ENCODE measurements at places on chromosomes 11 and 22.

GRCh38 chr11:35036639-35037038, 102.3 kb upstream of the CD44 start:
- no peak for DNase-seq

DNA sequence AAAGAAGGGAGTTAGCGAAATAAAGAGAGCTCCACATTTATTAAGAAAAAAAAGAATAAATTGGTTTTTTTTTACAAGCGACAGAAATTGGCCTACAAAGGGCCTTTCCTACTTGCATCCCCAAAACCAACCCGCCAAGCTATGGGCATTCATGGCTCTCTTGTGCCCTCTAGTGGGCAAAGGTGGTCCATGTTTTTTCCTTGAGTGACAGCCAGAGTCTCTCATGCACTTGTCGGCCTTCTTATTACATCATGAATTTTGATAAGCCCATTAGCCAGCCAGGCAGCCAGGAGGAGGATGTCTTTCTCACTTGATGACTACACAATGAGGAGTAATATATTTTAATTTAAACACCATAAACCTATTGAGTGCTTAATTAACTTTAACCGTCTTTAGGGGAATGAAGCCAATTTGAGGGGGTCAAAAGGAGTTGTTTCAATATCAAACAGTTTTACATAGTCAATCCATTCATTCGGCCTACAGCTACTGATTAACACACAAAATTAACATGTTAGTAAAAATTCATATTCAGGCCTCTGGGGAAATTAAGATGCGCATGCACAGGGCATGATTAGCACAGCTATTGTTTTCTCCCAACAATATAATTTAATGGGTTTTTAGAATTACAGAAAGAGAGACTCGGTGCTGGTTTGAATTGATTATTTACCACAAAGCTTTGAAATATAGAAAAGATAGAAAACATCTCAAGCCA, 85.5 kb downstream of the RCN1 start:
- peak; percentile 89 for DNase-seq

- DNase-seq = peak; percentile 39
Observed at GRCh38 chr11:116276051-116277044, 496.4 kb downstream of the BUD13 start.

DNA sequence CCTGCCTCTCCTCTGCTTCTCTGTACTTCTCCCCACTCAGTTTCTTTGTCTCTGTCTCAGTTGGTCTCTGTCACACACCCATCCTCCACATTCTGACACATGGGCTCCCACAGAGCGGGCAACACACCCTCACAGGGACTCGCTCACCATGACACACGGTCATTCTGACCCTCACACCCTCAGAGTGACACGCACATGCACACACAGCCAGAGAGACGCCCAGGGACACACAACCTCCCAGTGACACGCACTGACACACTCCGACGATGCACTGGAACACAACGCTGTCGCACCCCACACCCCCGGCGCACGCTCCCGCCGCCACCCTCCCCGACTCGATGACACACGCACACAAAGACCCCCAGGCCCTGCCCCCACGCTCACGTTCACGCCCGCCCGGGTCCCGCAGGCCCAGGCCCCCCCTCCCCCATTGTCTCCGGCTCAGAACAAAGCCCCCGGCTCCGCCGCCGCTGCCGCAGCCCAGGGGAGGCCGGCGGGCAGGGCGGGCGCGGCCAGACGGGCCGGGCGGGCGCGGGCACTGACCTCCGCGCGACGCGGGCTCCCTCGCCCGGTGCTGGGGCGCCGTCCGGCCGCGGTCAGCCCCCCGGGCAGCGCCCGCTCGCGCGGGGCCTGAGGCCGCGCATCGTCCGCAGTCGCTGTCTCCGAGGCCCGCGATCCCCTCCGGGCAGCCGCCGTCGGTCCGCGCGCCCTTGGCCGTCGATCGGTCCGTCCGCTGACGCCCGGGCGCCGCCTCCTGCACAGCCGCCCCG, 404 bp downstream of the DCHS1 start:
- no peak for DNase-seq

DNA sequence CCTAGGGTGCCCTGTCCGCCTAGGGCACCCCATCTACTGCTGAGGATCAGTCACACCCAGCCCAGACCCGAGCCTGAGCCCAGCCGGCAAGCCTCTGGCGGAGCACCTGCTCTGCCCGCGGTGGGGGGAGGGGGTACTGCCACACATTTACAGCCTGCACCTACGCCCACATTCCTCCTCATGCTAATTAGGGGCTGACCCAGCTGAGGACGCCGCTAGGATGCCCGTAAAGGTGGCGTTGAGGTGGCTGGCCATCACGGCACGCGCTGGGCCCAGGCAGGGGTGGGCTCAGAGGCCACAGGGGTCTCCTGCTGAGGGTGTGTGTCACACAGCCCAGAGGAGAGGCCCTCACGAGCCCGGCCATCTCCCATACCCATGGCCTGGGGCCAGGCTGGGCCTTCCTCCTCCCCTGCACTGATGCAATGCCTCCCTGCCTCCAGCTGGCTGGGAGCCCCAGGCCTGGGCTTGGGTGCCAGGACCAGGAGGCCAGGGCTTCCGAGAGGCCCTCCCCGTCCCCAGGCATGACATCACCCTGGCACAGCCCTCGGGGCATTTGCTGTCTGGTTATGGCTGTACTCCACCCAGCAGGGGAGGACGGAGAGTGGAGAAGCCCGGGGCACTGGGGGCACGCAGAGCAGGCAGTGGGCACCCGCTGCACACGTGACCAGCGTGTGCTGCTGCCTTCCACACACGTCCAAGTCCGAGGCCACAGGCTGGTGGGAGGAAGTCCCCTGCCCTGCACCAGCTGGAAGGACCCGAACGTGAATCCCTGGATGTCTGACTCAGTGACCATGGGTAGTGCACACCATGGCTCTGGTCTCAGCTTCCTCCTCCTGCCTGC, 12.7 kb downstream of the DUSP8 start:
- no peak for DNase-seq

DNA sequence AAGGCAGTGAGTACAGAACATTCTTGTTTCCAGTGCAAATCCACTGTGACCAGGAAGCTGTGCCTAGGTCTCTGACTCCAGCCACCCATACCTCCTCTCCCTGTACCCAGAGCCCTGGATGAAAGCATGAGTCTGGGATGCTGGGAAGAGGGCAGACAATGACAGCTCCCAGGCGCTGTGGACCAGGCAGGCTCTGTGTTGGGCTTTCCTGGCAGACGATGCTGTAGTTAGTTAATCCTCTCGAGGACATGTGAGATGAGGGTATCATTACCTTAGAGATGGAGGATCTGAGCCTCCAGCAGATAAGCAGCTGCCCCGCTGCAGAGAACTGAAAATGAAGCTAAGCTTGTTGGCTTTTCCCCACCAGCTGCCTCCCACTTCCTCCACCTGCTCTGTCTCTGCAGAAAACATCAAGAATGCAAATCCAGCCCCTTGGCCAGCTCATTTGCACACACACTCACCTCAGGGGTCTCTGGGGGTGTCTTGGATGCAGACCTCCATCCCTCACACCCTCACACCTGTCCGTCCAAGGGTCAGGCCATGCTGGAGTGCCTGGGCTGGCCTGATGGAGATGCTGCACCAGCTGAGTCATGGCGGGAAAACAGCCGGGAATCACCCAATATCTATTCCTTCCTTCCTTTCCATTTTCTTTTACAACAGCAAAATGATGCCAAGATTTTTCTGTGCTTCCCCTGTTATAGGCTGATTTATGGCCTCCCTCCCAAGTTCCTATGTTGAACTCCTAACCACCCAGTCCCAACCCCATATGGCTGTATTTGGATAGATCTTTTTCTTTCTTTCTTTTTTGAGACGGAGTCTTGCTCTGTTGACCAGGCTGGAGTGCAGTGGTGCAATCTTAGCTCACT, 94.9 kb upstream of the SEPTIN5 start:
- no peak for DNase-seq

DNA sequence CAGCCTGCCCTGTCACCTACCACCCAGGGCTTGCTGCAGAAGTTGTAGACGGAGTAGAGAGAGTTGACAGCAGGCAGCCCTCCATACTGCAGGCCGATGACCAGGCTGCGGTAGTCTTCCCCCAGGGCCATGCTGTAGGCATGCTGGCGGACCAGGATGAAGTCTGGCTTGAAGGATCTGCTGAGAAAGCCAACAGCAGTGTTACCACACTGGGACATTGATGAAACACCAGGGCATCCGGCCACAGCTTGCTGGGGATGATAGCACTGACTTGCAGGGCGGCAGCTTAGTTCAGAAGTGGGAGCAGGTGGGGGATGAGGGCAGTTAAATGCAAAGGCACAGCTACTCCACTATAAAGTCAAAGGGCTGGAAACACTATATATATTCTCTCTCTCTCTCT, 67.4 kb downstream of the TIMP3 start:
- no peak for DNase-seq

DNA sequence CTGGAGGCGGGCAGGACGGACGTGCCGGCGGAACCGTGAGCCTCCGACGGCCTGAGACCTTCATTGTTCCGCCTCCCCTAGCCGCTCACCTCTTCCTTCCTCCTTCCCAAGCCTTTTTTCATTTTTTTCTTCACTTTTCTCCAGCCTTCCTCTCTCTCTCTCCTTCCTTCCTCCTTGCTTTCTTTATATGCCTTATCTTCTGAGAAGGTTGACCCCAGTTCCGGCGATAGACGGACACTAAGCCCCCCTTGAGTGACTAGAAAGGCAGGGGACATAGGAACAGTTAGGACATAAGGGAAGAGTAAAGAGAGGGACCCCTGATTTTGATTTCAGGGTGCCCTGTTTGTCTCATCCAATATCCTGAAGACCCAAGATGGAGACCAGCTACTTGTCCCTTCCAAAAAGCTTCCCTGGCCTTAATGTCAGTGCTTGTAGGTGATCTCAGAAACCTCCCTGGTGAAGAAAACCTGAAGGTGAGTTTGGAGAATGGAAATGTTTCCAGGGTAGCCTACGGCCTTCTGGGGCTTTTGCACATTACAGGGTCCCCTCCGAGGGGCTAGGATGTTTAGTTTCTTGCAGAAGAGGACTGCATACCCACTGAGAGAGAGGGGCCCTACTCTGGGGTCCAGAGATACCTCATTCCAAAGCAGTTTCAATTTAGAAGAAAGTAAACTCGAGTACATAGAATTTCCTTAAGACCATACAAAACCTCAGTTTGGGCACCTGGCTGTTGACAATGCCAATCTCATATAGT, 3.5 kb downstream of the ADM start:
- peak; percentile 57 for DNase-seq

DNA sequence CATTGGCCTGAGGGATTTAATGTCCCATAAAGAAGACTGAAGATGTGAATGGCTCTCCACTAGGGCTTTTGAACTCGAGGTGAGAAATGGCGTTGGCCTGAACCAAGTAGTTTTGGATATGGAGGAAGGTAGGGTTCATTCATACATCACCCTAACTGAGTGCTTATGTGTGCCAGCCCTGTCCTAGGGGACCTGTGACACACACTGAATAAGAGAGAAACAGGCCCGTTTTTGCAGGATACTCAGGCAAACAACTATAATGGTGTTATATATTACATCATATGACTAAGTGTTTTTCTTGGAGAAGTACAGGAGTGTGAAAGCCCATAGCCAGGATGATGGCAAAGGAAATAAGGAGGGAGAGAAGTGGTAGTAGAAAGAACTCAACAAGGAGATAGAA, 368.1 kb downstream of the TMEM135 start:
- no peak for DNase-seq

- DNase-seq = peak; percentile 93
Observed at GRCh38 chr22:39634530-39635405, 64.2 kb downstream of the CACNA1I start.

DNA sequence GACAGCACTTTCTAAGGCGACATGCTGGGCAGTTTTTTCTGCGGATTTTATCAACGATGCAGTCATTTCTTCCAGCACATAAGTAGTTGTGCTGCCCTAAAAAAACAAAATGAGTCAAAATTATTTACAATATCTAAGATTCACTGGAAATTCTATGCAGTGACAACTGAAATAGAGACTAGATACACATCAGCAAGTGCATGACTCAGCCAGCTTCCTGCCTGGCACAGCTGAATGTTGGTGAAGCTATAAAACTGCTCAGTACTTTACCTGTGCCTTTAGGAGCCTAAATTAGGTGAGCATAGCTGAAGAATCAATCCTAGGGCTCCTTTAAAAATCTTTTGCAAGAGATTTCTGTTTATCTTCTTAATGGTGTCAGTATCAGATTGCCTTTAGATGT, 37.8 kb downstream of the PGR start:
- DNase-seq = no peak

DNA sequence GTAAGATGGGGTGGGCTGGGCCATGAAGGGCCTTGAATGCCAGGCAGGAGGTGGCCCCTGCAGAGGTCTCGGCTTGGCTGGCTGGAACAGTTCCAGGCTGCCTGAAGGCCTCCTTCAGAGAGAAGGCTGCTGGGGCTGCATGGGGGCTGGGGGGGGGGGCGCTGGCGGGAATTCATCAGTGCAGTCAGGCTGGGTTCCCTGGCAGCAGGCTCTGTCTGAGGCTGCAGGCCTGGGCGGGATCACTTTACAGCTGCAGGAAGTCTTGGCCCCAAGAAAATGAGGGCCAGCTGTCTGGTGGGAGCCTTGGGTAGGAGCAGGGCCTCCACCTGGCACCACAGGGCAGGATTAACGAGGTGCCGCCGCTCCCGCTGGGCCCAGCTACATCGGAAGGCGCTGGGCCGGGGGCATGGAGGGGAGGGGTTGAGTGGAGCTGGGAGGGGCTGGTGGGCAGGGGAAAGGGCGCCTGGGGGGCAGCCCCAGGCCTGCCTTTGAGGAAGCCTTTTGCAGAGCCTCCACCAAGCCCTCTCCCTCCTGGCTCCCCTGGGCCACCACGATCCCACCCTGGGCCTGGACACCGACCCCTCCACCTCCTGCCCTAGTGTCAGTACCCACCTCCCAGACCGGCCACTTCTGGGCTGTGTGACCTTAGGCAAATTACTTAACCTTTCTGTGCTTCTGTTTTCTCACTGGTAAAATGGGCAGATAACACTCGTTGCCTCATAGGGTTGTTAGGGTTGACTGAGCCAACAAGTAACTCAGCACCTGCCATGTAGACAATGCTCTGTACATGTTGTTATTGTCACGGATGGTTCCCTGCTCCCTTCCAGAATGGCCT, 31.0 kb upstream of the HMOX1 start:
- peak; percentile 70 for DNase-seq

GRCh38 chr22:47055921-47056320, 293.5 kb downstream of the TBC1D22A start:
- DNase-seq = no peak

- DNase-seq = peak; percentile 45
Observed at GRCh38 chr22:41401781-41402648, 20.3 kb downstream of the TEF start.

DNA sequence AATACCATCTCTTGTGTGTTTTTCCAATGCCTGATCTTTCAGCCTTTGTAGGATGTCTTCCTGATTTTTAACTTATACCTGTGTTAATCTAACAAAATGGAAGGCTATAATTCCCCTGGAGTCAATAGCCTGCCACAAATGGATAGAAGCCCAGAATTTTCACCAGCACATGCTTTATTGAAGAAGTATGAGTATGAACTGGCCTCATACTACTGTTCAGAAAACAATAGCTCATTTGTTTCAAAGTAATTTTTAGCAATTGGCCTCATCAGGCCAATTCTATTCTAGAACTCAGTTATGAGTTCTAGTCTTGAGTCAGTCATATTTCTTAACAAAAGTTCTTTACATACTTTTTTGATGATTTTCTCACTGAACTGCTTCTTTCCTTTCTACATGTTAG, 40.6 kb upstream of the SLC37A2 start:
- no peak for DNase-seq
